Neuronal stem cell (in vitro differentiated cells): ENCODE measurements at places on chromosomes 12 and 14.
A peak's percentile ranks its signal among the peaks of the same experiment; 100 is the strongest.

DNA sequence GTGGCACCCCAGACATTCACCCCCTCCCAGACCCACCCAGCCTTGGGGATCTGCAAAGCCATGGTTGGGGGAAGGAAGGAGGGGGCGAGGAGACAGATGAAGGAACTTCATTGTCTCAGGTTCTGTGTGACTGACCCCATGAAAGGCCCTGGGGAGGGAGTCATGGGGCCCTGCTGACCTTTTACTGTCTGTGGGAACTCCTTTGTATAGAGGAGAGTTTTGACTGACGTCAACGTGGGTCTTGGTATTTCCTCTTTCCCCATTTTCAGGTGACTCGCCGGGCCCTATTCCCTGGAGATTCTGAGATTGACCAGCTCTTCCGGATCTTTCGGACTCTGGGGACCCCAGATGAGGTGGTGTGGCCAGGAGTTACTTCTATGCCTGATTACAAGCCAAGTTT is 3.1 kb upstream of the RAB5B start:
- DNase-seq, result no peak

DNA sequence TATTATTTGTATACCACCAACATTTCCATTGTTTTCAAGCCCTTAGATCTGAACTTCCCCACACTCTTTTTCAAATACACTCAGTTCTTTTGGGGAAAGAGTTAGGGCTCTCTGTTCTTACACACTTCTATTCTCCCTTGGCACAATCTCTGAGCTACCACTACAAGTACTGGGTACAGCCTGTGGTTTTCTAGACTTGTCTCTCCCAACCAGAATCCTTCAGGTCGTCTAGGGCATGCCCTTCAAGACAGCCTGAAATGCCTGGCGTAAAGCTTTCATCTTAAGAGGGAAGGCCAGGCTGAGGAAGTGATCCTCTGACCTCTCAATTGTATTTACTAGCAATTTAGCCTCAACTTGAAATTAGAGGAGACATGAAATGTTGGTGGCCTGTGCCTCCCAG is 1442.0 kb downstream of the AACS start:
- no peak for DNase-seq

DNA sequence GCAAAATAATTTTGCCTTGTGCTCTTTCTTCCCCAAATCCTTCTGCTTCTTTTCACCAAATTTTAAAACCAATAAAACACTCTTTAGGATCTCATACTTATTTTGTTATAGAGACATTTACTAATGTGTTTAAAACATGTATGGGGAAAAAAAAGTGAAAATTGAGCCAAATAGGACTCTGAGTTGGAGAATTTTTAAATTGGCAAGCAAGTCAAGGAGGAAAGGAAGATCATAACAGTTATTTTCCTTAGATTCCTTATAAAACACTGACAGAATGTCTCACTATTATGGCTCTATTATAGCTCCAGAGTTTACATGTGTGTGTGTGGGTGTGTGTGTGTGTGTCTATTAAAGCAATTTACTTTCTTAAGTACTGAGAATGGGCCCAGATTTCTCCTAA is 220.5 kb downstream of the SLC6A15 start:
- no peak for DNase-seq

DNA sequence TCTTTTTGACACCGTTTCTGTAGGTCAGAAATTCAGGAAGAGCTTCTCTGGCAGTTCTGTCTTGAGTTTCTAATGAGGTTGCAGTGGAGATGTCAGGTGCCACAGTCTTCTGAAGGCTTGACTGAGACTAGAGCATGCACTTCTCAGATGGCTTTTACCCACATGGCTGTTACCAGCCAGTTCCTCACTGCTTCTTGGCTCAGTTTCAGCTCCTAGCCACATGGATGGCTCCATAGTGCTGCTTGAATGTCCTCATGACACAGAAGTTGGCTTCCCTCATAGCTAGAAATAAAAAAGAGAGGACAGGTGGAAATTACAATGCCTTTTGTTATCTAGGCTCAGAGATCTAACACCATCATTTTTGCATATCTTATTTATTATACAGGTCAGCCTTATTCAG is 38.1 kb upstream of the SLC2A13 start:
- no peak for DNase-seq

GRCh38 chr12:12520273-12520672 is 42.4 kb downstream of the DUSP16 start:
- DNase-seq, result no peak

GRCh38 chr14:77264466-77265186 is 6.4 kb downstream of the NGB start:
- DNase-seq, result no peak

- DNase-seq, result no peak
Measured at GRCh38 chr12:125083072-125083471, 17.8 kb downstream of the AACS start.

- DNase-seq, result no peak
Measured at GRCh38 chr12:100141666-100141997, 1.0 kb downstream of the BLTP3B start.

GRCh38 chr14:47346849-47347248 is 328.6 kb downstream of the MDGA2 start:
- no peak for DNase-seq

DNA sequence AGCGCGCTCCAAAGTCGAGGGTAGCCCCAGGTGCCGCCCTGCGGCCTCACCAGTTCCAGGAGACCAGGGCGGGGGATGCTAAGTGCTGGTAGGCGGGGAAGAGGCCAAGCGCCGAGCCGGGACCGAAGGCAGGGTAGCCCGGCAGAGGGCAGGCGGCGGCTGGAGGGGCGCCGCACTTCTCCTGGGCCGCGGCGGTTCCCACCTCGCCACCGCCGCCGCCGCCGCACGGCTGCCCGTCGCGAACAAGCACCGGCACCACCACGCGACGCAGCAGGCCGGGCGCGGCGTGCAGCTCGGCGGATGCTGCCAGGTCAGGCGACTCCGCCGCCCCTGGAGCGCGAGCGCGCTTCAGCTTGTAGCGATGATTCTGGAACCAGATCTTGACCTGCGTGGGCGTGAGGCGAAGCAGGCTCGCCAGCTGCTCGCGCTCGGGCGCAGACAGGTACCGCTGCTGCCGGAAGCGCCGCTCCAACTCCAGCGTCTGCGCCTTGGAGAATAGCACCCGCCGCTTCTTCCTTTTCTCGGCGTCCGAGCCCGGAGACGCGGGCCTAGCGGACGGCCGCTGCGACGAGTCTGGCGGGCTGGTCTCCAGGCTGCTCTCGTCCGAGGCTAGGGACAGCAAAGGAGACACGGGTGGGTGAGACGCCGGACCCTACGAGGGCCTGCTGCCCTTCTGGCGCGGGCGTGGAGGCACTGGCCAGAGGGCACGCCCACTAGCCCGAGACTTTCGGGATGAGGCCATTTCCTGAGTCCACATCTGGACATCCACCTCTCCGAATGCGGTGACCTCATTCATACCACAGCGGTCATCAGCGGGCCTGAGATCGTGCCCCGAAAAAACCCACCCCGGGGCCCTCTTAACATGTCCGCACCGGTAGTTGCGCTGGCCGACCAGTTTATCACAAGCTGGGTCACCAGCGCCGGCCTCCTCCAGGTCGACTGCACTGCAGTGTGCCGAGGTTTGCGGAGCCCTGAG is 1.3 kb downstream of the NKX2-8 start:
- DNase-seq, result no peak

DNA sequence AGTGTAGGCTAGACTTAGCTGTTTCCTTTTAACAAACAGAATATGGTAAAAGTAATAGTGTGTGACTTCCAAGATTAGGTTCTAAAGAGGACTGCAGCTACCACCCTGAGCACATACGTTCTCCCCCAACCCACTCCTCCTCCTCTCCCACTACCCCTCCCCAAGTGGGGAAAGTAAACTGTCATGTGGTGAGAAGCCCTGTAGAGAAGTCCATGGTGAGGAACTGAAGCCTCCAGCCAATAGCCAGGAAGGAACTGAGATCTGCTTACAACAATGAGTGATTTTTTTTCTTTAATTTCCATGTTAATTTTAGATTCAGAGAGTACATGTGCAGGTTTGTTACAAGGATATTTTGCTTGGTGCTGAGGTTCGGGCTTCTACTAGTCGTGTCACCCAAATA is 57.0 kb upstream of the EGLN3 start:
- no peak for DNase-seq

GRCh38 chr12:78880078-78880477 is 15.5 kb downstream of the SYT1 start:
- peak; percentile 41 for DNase-seq

DNA sequence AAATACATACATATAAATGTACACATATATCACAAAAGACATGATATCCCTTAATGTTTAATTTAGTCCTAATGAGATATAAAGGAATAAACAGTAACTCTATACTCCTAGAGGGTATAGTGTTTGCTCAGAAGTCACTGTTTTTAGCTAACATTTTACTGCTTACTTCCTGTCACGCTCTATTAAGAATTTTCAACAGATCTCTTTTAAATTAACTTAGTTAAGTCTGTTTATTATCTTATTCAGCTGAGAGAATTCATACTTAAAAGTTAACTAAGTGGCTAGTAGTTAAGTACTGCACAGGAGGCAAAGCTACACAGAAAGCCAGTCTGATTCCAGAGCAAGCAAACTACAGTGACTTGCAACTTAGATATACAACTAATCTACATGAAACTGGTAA is 39.9 kb downstream of the GXYLT1 start:
- no peak for DNase-seq

DNA sequence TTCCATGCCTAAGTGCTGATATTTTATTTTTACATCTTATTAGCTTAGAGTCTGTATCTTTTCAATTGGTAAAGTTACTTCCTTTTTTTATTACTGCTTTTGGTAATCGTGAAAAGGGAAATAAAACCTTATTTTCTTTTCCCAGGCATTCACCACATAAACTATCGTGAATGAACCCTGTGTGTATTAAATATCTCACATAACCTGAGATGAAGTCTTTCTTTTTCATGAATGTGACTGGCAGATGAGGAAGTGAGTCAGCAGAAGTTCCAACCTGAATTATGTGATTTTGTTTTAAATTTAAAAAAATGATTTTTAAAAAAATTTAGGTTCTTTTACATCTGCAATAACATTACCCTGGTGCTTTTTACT is 26.0 kb downstream of the MYBPC1 start:
- no peak for DNase-seq

GRCh38 chr12:32455607-32456071 is 56.3 kb downstream of the FGD4 start:
- DNase-seq, result peak; percentile 32

GRCh38 chr12:127191129-127191528 is 1075.8 kb upstream of the TMEM132C start:
- DNase-seq, result no peak

DNA sequence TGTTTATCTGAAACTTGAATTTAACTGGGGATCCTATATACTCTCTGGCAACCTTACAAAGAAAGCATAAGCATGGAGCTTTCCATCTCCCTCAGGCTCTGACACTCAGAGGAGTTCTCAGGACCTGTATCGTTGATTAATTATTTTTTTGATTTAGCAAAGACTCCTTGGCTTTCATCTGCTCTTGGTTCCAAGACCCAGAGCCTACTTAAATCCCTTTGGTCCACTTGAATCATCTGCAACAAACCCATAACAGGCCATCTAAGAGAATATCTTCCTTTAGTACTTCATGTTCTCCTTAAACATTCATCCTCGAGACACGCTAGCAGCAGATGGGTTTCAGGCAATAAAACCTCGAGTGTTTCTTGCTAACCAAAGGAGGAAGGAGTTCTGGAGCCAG is 85.4 kb downstream of the ZFP36L1 start:
- DNase-seq, result no peak

DNA sequence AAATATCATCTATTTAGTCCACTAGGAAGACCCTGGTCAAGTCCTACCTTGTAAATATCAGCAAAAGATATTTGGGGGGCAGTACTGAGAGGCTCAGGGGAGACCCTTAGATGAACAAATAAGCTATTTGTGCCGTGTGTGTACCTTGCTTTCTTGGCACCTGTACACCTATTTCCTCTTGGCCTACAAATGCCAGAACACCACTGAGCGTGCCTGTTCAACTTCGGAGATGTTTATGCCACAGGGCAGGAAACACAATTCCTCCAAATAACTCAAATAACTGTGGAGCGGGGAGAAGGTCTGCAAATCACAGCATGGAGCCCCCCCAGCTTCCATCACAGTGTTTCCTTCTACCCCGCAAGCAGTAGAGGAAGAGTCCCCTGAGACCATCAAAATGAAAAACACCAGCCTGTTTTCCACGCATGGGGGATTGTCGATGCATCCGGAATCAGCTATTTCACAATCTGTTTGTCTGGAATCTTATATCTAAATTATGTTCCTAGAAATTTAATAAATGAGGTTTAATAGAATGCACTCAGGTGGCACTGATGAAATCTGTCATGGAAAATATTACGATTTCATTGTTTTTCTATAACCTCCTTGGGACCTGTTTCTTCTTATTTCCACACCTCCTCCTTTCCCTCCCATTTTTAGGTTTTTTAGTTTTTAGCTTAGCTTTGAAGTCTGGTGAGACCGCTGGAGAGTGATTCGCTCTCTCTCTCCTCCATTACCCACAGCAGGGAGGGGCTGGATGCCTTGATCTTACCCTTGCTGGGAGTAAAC is 254.0 kb upstream of the SRRM4 start:
- no peak for DNase-seq

GRCh38 chr12:12721176-12721751 is 4.1 kb downstream of the CDKN1B start:
- DNase-seq, result no peak

DNA sequence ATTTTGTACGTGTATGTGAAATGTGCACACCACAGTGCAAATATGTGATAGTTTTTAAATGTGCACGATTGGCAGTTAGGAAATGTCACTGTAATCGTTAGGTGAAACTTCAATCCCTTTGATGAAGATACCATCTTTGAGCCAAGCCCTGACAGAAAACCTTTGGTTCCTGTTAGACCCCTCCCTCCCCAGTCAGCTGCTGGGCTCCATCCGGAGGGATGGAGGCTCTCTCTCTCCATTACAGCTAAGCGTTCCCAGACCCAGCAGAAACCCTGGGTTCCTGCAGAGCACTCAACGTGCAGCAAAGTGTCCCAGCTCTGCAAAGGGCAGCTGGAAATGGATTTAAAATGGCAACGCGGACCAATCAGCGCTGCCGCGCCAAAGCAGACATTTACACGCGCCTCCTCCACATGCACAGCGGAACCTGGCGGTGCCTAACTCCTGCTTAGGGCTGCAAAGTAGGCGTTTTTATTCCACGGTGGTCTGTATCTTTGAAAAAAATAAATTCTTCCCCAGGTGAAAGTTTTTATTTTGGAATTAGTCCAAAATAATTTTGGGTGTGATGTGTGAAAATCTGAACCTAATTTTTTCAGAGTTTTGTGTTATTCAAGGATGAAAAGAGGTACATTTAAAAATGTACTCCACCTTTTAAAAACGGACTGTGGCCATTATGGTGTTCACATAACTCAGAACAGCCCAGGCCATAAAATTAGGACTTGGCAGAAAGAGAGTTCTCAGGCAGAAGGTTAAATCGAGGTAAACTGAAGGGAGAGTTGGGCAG is 1.4 kb upstream of the HMGA2 start:
- DNase-seq, result peak; percentile 64

- no peak for DNase-seq
Measured at GRCh38 chr12:124554429-124555029, 12.9 kb downstream of the NCOR2 start.

DNA sequence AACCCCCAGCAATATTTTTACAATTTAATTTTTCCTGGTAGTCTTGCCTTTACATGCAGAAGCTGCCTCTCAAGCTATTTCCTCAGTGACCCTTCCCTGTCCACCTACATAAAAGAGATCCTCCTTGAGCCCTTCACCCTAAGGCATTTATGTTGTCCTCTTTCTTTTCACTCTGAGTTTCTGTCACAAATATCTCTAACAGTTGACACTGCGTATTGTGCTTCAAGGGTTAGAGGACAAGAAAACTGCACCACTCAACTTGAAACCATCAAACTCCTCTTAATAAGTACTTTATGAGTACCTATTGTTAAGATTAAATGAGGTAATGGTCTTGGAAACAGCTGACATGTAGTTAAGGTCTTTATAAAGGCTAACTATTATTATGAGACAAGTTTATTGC is 557.7 kb downstream of the TRHDE start:
- no peak for DNase-seq
